ENCODE measurements at places on chromosomes 6 and 20. TPM values are rescaled to one million over a fixed set of nuclear protein-coding genes. Genes with fewer than 3 reads are reported as not detected.

HDDC2 gene
- 40.1 TPM for total RNA-seq

ISM1 gene
- total RNA-seq, result 27.6 TPM

CLPSL2 gene
- total RNA-seq, result not detected

STX7 gene
- 30.1 TPM for total RNA-seq

HLA-DRA gene
- 228 TPM for total RNA-seq

ADAT2 gene
- 2.2 TPM for total RNA-seq

ARHGAP18 gene
- 9.6 TPM for total RNA-seq

LY6G6F gene
- not detected for total RNA-seq

LAMA2 gene
- 80.8 TPM for total RNA-seq

KHDC1L gene
- total RNA-seq, result not detected

RBM24 gene
- total RNA-seq, result 1.8 TPM

WFDC5 gene
- total RNA-seq, result 376 TPM

C20orf141 gene
- not detected for total RNA-seq

TUBB1 gene
- not detected for total RNA-seq

Measured in lower leg skin (tissue), 4 donors.